ENCODE measurements at places on chromosomes 1 and 21.

DNA sequence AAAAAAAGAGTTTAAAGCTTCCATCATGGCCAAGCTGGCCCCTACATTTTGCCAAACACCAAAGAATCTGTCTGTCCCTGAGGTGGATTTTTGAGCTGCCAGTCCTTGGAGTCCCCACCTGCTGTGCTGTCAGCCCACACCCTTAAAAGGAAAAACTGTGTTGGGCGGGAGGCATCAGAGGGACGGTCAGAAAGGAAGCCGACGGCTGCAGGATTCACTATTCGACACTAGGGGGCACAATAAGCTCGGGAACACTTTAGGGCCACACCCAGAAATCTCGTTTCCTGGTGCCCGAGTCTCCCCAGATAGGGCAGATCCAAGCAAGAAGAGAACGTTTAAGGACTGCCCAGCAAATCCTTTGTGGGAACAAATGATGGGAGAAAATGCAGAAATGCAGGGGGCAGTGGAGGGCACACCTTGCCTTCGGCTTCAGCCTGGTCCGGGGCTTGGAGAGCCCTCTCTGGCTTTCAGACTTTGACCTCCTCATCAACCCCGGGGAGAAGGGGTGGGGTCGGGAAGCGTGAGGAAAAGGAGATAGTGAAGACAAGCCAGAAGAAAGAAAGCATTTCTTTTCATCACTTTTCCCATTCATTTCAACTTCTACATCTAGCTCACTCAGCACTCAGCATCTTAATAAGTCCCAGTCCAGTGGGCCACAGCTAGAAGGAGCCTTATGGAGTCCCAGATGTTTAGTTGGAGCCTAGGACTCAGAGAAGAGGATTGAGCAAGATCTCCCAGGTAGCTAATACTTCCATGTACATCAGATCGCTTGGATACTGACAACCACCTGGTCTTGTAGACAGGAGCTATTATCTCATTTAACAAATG, 5.0 kb upstream of the CTTNBP2NL start:
- peak; percentile 94 for DNase-seq

DNA sequence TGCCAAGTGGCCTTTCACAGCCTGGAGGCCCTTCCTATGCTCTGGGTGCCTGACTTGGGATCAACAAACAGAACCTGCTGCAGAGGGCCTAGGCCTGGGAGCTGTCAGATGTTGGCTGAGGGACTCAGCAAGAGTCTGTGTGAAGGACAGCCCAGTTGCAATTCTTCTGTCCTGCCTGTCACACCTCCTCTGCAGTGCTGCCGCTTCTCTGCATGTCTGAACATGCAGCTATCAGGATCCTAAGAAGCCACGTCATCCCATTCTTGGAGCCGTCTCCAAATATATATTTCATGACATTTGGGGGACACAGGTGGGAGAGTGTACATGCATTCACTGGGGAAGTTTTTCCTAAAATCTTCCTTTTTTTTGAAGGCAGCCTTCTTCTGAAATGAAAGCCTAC, 8.6 kb downstream of the FCAMR start:
- DNase-seq = no peak

GRCh38 chr1:6292102-6292501, 31.2 kb upstream of the GPR153 start:
- DNase-seq = no peak

- DNase-seq = peak; percentile 56
Measured at GRCh38 chr1:8858888-8859706, 19.4 kb downstream of the ENO1 start.

GRCh38 chr21:20169812-20170576, 828.2 kb upstream of the NCAM2 start:
- DNase-seq = no peak

GRCh38 chr1:46301808-46302640, 1.4 kb downstream of the LRRC41 start:
- DNase-seq = peak; percentile 46

DNA sequence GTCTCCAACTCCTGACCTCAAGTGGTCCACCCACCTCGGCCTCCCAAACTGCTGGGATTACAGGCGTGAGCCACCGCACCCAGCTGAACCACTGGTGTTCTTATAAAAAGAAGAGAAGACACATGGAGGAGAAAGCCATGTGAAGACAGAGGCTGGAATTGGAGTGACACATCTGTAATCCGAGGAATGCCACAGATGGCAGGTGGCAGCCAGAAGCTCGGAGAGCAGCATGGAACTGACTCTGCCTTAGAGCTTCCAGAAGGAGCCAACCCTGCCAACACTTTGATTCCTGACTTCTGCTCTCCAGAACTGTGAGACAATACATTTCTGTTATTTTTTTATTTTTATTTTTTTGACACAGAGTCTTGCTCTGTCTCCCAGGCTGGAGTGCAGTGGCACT, 59.0 kb upstream of the ATP2B4 start:
- DNase-seq = no peak

Measured in left renal cortex interstitium (tissue), 4 donors.